LNCaP clone FGC (cell line): ENCODE measurements at places on chromosomes 4 and X.

DNA sequence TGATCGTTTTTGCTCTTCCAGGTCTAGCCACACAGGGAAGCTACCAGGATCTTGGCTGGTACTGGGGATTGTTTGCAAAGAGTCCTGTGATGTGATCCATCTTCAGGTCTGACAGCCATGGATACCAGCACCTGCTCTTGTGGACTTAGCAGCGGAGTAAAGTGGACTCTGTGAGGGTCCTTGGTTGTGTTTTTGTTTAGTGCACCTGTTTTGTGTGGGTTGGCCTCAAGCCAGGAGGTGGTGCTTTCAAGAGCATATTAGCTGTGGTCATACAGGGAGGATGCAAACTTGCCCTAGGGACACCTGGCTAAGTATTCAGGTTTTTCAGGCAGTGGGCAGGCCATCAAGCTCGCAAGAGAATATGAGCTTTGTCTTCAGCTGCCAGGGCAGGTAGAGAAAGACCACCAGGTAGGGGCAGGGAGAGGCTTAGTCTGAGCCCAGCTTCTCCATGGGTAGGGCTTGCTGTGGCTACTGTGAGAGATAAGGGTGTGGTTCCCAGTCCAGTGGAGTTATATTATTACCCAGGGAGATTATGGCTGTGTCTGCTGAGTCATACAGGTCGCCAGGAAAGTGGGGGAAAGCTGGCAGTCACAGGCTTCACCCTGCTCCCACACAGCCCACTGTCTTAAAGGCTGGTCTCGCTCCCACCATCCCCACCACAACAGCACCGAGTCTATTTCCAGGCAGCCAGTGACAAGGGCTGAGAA is 293.7 kb downstream of the PCDH18 start:
- DNase-seq, result no peak

DNA sequence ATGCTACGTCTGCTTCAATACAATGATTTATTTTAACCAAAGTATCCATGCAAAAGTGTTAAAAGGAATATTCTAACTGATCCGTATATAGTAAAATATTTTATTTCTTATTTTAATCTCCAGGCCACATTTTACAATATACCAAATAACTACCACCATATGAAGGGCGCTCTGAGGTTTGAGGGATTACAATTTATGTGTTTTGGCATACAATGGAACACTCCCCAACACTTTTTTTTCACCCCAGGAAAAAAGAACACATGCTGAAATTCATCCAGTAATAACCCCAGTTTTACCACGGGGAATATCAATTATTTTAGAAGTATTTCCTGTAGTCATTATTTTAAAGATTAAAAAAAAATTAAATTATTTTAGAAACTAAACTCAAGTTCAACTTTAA is 65.4 kb downstream of the APBB2 start:
- no peak for DNase-seq

DNA sequence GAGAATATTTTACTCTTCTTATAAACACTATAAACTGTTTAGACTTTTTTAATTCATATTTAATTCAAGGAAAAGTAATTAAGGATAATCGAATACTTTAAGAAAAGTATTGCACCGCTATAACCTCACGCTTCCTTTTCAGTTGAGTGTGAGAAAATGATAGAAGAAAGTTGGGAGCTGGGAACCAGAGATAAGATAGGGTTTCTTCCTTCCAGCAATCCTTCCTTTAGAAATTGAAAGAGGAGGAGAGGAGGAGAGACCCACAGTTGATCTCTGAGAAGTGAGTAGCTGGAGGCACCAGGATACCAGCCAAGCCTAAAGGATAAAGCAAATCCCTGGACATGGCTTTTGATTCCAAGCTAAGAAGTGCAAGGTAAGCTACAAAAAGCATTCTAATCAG is 242.3 kb upstream of the NOCT start:
- no peak for DNase-seq

GRCh38 chr4:54255881-54256280 is 26.8 kb downstream of the PDGFRA start:
- no peak for DNase-seq

DNA sequence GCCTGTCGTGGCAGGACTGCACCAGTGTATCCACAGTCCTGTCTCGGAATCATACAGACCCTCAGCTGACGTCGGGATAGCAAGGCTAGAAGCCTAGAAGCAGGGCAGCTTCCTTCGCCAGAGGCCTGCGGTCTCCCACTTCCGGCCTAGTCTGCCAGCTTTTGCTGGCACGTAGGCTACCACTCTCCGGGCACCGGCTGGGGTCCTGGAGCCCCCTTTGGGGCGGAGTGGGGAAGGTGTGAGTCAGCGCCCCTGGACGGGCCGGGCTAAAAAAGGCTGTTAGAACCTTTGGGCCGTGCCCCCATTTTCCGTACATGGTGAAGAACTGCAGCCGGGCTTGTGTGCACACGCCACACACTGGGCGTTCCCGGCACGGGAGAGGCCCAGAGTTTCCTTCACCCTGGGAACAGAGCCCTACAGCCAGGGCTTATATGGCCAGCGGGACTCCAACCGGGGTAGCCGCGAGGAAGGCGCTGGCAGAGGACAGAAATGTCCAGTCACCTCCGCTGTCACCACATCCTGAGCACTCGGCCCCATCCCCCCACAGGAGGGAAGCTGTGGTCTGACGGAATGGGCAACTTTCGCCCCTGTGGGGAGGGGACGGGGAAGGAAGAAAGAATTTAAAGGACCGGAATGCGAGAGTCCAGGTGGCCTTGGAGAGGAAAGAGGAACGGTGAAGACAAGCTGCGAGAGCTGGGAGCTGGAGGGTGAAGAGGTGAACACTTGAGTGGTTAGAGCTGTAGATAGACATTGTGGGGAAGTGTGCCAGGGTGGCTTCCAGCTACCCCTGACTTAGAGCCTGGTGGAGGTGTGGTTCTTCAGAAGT is 4.6 kb downstream of the MAGIX start:
- DNase-seq, result no peak

- no peak for DNase-seq
Observed at GRCh38 chr4:1277667-1278665, 11.7 kb upstream of the MAEA start.

DNA sequence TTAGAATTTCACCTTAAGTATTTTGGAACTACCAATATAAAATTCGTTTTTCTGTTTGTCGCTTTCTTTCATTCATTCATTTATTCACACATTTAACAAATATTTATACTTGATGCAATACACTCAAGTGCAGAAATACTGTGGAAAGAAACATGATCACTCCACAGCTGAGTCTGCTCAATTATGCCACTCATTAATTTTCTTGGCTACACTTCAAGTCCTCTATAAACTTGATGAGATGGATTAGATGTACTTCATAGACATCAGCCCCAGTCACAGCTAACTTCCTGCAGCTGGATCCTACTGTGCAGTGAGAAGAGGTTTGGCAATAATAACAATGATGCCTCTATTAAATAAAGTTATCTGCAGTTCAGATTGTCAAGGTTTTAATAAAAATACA is 208.1 kb downstream of the PDGFC start:
- peak; percentile 3 for DNase-seq

DNA sequence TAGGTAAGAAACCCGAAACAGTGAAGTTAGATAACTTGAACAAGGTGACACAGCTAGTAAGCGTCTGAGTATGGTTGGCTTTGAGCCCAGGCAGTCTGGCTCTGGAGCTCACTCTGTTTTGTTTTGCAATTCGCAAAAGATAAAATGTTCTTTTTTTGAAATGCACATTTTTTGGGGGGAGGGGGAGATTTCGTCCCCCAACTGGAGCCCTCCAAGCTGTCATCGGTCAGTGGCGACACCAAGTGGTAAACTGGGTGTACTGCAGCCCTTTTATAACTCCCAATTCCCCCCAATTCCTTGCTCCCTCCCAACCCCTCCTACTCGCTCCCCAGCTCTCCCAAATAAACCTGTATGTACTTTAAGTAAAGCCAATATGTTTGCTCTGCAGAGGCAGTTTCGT is 2.8 kb upstream of the CLCN5 start:
- no peak for DNase-seq

GRCh38 chr4:97359826-97360225 is 783.5 kb downstream of the STPG2 start:
- no peak for DNase-seq

DNA sequence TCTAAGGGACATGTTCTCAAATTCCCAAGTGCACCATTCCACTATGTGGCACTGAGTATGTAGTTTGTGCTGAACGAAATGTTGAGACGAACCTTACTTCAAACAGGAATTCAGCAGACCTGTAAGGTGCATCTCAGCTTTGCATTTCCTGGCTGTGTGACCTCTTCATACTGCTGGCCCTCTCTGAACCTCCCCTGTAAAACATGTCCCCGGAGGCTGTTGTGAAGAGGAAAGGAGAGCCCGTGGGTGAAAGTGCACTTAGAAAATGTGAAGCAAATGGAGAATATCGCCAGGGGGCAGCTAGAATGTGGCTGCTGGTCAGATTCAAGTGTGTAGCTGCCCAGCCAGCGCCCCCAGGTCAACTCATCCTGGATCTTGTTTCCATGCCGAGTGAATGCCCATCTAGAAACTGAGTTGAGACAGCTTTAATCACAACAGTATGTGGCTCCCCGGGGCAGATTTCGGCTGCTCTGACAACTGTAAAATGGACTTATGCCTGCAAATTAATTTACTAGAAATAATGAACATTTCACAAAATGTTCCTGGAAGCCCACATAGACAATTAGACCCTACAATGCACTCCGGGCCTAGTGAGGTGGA is 263.3 kb downstream of the EVC2 start:
- no peak for DNase-seq

- no peak for DNase-seq
Observed at GRCh38 chrX:20015945-20016615, 25.2 kb upstream of the BCLAF3 start.

- DNase-seq, result no peak
Observed at GRCh38 chr4:87088186-87088585, 132.2 kb downstream of the KLHL8 start.

- no peak for DNase-seq
Observed at GRCh38 chr4:39609454-39609931, 29.2 kb downstream of the SMIM14 start.

GRCh38 chr4:163764569-163764968 is 270.1 kb downstream of the TMA16 start:
- no peak for DNase-seq

- peak; percentile 56 for DNase-seq
Observed at GRCh38 chr4:185039508-185040273, 21.4 kb downstream of the HELT start.

GRCh38 chr4:48943387-48943786 is 36.8 kb upstream of the OCIAD2 start:
- DNase-seq, result no peak

DNA sequence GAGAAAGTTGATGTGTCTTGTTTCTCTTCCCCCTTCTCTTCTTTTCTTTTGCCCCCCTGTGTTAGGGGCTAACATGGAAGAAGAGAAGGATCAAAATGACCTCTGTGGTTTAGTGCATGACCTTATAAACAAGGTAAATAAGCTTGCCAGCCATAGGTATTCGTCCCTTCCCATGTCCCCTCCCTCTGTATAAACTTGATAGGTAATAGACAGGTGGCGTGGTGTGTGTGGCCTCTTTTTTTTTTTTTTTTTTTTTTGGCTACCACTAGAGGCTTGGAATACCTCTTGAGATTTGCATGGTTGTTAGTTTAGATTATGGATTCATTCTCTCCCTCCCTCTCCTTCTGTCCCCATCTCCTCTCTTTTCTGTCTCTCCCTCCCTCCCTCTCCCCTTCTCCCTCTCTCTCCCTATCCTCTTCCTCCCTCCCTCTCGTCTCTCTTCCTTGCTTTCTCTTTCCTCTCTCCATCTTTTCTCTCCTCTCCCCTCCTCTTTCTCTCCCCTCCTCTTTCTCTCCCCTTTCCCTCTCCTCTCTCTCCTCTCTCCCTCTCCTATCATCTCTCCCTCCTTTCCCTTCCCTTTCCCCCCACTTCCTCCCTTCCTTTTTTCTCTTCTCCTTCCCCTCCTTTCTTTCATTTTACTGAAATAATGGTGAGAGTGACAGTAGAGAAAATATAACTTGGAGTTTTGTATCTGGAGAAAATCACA is 134.4 kb downstream of the AFF1 start:
- DNase-seq, result no peak

GRCh38 chr4:75633846-75634245 is 3.5 kb upstream of the CDKL2 start:
- no peak for DNase-seq
